ENCODE measurements at places on chromosomes 16 and 17.

GRCh38 chr16:11020792-11021551 lies 76.6 kb downstream of the CLEC16A start:
- no peak for DNase-seq

DNA sequence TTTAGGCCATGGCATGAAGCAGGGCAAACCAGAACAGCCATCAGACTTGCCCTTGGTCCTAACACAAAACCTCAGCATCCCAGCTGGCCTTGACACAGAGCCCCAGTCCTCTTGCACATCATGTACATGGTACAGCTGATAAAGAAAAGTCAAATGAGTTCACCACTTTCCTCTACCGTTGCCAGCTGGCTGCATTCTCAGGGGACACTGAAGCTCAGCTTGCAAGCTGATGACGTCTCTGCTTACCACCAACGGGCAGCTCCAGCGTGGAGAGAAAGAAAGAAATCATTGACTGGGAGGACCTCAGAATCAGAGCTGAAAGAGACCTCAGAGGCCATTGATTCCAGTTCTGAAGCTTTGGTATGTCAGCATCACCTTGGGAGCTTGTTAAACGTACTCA lies 80.7 kb upstream of the CES5A start:
- DNase-seq: no peak

DNA sequence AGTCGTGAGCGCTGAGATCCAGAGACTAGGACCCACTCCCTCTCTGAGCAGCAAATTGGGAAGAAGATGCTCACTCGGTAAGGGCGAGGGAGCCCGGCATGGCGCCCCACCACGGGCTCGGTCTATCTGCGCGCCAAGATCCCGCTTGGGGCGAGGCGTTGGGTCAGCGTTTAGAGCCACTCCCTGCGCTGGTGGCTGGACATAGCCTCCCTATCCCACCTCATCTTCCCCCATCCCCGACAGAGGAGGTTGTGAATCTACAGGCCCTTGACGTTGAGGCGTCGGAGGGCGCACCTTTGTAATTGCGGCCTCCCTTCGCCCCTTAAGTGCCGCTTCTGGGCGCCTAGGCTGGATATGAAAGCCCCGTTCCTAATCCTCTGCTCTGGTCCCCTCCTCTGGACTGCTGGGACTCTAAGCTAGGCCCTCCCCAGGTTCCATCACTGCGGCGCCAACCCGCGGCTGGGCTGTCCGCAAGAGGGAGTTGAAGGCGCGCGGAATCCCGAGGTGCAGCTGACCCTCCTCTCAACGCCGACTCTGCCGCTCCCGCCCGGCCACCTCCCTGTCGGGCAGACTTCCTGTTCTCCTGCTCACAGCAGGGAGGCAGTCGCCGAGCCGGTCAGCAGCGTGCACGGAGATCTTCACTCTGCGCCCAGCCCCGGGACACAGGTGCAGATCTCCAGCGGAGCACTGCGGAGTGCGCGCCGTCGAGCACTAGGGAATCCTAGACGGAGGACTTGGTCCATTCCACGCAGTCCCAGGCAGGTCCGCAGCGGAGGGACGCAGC lies 16.1 kb upstream of the HOXB9 start:
- DNase-seq: no peak

DNA sequence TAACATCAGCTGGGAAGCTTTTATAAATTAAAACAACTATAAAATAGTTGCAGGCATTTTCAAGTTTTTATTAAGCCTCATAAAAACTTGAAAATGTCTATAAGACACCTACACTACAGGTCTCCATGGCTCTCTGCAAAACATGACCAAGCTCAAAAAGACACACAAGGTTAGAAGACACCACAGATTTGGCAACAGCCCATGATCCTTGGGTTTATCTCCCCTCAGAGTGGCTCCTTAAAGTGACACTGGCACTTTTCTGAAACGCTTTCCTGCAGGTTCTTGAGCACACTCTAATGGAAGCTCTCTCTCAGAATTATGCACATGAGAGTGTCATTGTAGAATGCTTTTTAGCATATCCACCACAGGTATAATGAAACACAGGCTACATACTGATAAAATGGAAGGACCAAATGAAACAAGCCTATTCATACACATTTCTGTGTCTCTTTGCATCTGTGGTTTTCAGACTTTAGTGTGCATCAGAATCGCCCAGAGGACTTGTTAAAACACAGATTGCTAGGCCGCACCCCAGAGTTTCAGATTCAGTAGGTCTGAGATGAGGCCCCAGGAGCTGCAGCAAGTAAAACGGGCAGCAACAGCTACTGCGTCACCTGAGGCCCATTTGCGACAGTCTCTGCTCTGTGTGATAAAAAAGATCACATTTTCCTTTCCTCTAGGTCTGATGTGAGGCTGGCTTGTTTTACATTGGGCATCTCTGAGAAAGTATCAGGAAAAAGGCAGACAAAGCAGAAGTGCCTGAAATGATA lies 75.0 kb upstream of the WSB1 start:
- no peak for DNase-seq

DNA sequence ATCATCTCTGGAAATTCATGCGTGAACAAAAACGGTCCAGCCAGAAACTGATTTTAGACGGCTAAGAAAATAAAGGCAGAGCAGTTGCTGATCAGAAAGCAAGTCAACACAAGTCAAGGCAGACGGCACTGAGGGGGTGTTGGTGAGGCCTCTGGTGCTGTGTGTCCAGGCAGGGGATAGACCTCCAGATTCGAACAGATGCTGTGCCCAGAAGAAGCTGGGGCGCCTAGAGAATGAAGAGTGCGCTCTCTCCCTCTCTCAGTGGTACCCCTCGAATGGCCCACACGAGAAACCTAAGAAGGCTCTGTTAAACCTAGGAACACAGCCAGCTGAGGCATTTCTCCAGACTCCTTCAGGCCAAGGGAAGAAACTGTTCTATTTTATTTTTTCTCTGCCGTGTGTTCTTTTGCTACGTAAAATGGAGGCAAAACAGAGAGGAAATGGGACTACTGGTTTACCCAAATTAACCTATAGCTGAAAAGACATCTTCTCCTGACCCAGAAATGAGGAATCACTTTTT lies 178.3 kb downstream of the PMP22 start:
- no peak for DNase-seq
